Liver (tissue), 10 donors: ENCODE measurements at places on chromosomes 2 and 18.

- no peaks in the 10 kb centered on the region for H3K27me3 ChIP-seq
- peaks cover 4% of the 10 kb centered on the region for H3K4me1 ChIP-seq
- no peak for DNase-seq
- no peaks in the 10 kb centered on the region for H3K36me3 ChIP-seq
These were observed 244.6 kb upstream of the NT5C1B start for GRCh38 chr2:18833941-18834340.

DNA sequence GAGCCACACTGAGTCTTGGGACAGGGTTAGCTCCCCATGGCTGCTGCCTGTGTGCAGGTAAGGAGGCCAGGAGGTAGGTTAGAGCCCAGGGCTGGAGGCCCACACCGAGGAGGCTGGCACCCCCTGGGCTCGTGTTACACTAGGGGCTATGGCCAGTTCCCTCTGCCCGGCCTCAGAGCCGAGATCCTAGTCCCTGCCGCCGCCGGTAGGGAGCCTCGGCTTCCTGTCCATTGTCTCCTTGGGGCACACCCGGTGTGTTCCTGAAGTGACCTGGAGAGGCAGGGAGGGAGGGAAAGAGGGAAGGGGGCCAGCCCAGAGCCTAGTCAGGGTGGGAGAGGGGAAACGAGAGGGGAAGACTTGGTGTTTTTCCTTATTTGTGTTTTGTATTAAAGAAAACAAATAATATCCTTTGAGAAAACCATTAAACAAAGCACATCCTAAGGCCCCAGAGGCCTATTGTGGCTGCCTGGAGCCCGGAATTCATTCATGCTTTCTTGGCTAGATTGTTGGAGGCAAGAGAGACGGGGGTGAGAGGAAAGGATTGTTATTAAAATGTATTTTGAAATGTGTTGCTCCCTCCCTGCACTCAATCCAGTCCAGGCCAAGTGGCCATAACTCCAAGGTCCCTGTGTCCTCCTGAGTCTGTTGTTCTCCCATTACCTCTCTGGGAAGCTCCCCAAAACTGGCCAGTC is 170.7 kb downstream of the CTIF start:
- H3K4me3 ChIP-seq = no peak overlapping the region
- H3K27ac ChIP-seq = no peak overlapping the region
- peaks cover 4% of the 10 kb centered on the region for H3K36me3 ChIP-seq
- no peaks in the 10 kb centered on the region for H3K27me3 ChIP-seq

GRCh38 chr2:47686018-47686417 is 96.9 kb upstream of the MSH6 start:
- H3K36me3 ChIP-seq = no peaks in the 10 kb centered on the region
- no peak overlapping the region for H3K27ac ChIP-seq
- no peak for DNase-seq

- H3K4me1 ChIP-seq = no peaks in the 10 kb centered on the region
- H3K27me3 ChIP-seq = no peaks in the 10 kb centered on the region
- H3K36me3 ChIP-seq = no peaks in the 10 kb centered on the region
- no peak for DNase-seq
These were observed 181.2 kb downstream of the PPP1R1C start for GRCh38 chr2:182166841-182167240.

- H3K4me3 ChIP-seq = no peak overlapping the region
- H3K27ac ChIP-seq = no peak overlapping the region
- H3K36me3 ChIP-seq = no peaks in the 10 kb centered on the region
- H3K27me3 ChIP-seq = no peaks in the 10 kb centered on the region
- H3K4me1 ChIP-seq = no peaks in the 10 kb centered on the region
These were observed 201.8 kb upstream of the FN1 start for GRCh38 chr2:215637651-215638050.

- H3K4me1 ChIP-seq = peaks cover 14% of the 10 kb centered on the region
- H3K4me3 ChIP-seq = no peak overlapping the region
- no peak for DNase-seq
- peaks cover 12% of the 10 kb centered on the region for H3K27me3 ChIP-seq
- H3K36me3 ChIP-seq = no peaks in the 10 kb centered on the region
These were observed 4.7 kb downstream of the SLC25A12 start for GRCh38 chr2:171889333-171889732.

GRCh38 chr2:39593439-39594393 is 72.0 kb upstream of the TMEM178A start:
- H3K27ac ChIP-seq = no peak overlapping the region
- DNase-seq = no peak
- no peaks in the 10 kb centered on the region for H3K36me3 ChIP-seq

DNA sequence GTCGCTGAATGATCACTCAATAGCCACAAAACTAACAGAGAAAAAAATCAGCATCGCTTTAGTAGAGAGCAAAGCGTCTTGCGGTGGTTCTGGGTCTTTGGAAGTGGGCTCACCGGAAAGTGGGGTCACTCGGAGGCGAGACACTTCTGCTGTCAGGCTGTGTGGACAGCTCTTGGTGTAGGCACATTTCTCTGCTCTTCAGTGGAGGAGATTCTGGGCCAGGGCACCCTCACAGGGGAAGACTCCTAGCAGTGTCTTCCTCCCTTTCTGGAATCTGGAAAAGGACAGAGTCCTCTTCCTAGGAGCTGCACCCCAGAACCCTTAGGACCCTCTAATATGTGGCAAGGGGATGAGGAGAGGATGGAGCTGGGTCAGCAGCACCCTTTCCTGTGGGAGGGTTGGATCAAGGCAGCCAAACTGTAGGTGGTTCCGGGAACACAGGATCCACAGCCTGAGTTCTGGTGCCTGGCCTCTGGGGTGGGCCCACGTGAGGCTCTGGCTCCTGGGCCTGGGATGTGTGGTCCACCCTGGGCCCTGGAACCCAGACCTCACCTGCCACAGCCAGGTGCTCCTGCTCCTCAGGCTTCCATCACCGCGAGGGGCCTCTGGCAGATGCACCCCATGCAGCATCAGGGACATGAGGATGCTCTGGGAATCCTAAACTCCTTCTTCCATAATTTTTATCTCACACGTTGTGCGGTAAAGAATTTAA is 25.1 kb downstream of the GPR35 start:
- no peak overlapping the region for H3K4me3 ChIP-seq
- H3K4me1 ChIP-seq = no peaks in the 10 kb centered on the region
- no peaks in the 10 kb centered on the region for H3K27me3 ChIP-seq
- no peak overlapping the region for H3K27ac ChIP-seq
- no peak for DNase-seq

- DNase-seq = no peak
- H3K4me3 ChIP-seq = no peak overlapping the region
- H3K27me3 ChIP-seq = no peaks in the 10 kb centered on the region
- no peaks in the 10 kb centered on the region for H3K4me1 ChIP-seq
- H3K36me3 ChIP-seq = no peaks in the 10 kb centered on the region
These were observed 187.6 kb downstream of the NAPG start for GRCh38 chr18:10713409-10713808.

- DNase-seq = no peak
- no peaks in the 10 kb centered on the region for H3K36me3 ChIP-seq
- no peak overlapping the region for H3K4me3 ChIP-seq
- no peaks in the 10 kb centered on the region for H3K27me3 ChIP-seq
- no peaks in the 10 kb centered on the region for H3K4me1 ChIP-seq
These were observed 317.6 kb upstream of the NCKAP5 start for GRCh38 chr2:133885847-133886246.

- H3K4me3 ChIP-seq = no peak overlapping the region
- no peak for DNase-seq
- H3K36me3 ChIP-seq = no peaks in the 10 kb centered on the region
- no peaks in the 10 kb centered on the region for H3K27me3 ChIP-seq
These were observed 138.4 kb downstream of the MBP start for GRCh38 chr18:76994086-76994654.

- H3K4me3 ChIP-seq = no peak overlapping the region
- peaks cover 11% of the 10 kb centered on the region for H3K4me1 ChIP-seq
- no peak overlapping the region for H3K27ac ChIP-seq
These were observed 2.2 kb downstream of the NXPH2 start for GRCh38 chr2:138777996-138778395.

GRCh38 chr18:77016936-77017335 is 115.6 kb downstream of the MBP start:
- no peak for DNase-seq
- peaks cover 25% of the 10 kb centered on the region for H3K36me3 ChIP-seq
- H3K4me1 ChIP-seq = no peaks in the 10 kb centered on the region
- H3K4me3 ChIP-seq = no peak overlapping the region

- DNase-seq = no peak
- no peak overlapping the region for H3K27ac ChIP-seq
- no peaks in the 10 kb centered on the region for H3K36me3 ChIP-seq
- no peak overlapping the region for H3K4me3 ChIP-seq
These were observed 120.1 kb upstream of the TWIST2 start for GRCh38 chr2:238727585-238728329.

DNA sequence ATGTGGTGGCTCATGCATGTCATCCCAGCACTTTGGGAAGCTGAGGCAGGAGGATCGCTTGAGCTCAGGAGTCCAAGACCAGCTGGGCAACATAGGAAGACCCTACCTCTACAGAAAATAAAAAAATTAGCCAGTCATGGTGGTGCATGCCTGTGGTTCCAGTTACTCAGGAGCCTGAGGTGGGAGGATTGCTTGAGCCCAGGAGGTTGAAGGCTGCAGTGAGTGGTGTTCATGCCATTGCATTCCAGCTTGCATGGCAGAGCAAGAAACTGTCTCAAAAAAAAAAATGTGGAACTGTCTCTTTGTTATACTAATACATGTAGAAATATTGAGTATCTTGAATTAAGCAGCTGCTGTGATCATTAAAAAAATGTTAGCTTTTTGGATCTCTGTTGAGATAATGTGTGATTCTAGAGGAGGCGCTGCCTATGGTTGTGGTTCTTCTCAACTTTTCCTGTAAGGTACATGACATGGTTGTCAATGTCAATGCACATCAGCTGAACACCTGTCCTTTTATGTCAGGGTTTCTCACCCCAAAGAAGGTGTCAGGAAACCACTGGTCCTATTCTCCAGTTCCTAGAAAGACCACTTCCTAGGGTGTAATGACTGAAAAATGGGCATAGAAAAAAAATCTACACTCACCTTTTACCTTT is 34.7 kb upstream of the IL1RL1 start:
- DNase-seq = no peak
- no peaks in the 10 kb centered on the region for H3K27me3 ChIP-seq
- H3K4me1 ChIP-seq = no peaks in the 10 kb centered on the region
- H3K4me3 ChIP-seq = no peak overlapping the region

GRCh38 chr2:23626701-23627230 is 241.8 kb downstream of the KLHL29 start:
- no peaks in the 10 kb centered on the region for H3K4me1 ChIP-seq
- H3K27me3 ChIP-seq = no peaks in the 10 kb centered on the region
- H3K36me3 ChIP-seq = no peaks in the 10 kb centered on the region
- H3K27ac ChIP-seq = no peak overlapping the region
- DNase-seq = no peak
